ENCODE measurements at places on chromosomes 16 and 17.

DNA sequence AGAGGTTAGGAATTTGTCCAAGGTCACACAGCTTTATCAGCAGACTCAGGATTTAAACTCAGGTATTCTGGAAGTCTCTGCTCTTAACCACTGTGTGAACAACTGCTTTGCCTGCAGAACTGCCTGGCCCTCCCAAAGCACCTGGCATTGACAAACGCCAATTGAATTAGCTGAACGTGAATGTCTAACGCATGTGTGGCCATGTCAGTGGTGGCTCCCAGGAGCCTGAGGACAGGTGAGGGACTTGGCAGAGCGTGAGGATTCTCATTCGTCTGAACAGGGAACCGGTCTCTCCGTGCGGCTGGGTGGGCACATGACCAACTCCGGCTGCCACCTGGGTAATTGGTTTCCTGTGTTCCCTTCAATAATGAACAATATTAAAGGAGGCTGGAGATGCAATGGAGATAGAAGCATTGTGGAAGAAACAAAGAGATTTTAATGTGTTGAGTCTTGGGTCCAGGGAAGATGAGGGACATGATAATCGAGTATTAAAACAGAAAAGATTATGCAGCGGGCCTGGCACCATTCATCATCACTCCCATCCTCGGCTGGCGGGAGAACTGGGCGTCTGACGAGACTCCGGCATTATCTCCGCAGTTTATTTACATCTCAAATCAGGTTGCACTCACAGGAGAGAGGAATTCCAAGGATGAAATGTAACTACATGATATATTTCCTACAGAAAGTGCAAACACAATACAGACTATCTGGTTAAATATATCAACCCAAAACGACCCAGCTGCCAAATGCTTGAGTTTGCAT is 113.5 kb downstream of the NPIPB5 start:
- DNase-seq, result no peak

GRCh38 chr17:73867056-73867455 is 222.8 kb upstream of the SDK2 start:
- DNase-seq, result no peak

DNA sequence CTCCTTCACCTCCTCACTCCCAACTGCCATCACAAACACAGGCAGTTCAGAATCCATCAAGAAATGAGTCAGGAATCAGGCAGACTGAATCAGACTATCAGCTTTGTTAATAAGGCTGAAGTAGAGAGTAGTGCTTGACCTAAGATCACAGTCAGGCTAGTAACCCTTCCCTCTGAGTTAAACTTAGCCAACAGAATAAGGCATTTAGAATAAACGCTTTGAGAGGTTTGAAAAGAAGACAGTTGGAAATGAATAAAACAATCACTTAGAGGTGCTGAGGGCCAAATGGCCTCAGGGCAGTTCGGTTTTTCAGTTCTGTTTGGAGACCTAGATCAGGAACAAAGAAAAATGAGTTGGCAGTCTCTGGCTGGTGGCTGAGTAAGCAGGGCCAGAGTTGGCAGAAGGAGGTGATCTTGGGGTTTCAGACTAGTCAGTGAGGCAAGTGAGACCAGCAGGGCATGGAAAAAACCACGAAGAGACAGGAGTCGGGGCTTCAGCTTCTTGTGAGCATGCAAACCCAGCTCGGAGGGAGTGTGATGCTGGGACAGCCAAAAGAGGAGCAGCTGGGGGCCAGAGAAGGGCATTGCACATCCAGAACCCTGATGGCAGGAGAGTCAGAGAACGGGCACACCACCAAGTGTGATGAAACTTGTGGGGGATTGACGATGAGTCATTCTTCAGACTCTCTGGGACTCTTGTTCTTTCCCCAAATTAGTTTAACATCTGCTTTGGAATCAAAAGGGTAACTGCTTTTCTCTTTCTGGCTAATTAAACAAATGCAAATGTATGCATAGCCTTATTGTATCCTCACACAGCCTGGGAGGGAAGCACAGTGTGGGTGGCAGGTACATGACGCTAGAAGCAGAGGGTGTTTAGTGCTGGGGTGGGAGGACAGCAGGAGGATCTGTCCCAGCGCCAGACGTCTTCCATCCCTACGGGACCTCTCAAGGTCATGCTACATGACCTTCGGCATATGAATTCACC is 54.8 kb downstream of the SPECC1 start:
- DNase-seq, result peak; percentile 94

DNA sequence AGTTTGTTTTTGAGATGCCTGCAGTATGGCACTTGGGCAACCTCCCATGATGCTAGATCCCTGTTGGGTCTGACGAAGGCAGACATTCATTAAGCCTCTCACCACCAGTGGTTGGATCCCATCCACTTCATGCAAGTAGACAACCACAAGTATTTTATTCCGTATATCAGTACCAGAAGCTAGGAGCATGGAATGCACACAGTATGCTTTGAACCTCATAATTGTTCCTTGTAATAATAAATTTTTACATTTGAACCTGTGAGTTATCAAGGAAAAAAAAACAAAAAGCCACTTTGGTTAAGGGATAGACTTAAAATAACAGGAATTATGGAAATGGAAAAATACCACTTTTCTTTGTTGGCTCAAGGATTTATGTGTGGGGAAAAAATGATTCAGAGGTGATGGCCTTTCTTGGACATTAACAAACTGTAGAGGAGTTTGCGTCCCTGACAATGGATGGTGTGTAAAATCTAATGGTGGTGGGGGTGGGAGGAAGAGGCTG is 107.1 kb upstream of the KCNJ16 start:
- DNase-seq, result peak; percentile 64

DNA sequence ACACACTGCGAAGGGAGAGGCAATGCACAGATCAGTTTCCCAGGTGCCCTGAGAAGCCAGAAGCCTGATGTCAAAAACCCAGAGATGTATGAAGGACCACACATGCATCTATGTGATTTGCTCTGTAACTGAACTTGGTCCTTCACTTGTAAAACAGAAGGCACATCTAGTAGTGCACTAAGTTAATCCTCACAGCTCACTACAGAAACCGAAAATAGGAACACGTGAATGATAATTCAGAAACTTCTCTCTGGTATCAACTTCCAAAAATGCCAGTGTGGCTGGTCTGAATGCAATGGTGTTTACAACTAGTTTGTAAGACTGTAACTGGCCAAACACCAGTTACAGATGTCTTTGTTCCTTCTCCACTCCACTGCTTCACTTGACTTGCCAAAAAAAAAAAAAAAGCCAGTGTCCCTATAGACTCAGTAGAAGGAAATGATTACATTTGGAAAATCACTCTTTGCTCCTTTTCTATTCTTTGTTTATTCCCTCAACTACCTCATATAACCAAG is 11.3 kb downstream of the ANKRD40 start:
- no peak for DNase-seq

- peak; percentile 10 for DNase-seq
These were observed 33.9 kb downstream of the ZNF652 start for GRCh38 chr17:49327835-49328784.

GRCh38 chr17:37067555-37068111 is 118.9 kb downstream of the AATF start:
- peak; percentile 64 for DNase-seq

Data from HT1080 (cell line).